ENCODE measurements at places on chromosomes 12 and 14.

- no peak for DNase-seq
Measured at GRCh38 chr14:21534576-21534975, 8.4 kb upstream of the SALL2 start.

DNA sequence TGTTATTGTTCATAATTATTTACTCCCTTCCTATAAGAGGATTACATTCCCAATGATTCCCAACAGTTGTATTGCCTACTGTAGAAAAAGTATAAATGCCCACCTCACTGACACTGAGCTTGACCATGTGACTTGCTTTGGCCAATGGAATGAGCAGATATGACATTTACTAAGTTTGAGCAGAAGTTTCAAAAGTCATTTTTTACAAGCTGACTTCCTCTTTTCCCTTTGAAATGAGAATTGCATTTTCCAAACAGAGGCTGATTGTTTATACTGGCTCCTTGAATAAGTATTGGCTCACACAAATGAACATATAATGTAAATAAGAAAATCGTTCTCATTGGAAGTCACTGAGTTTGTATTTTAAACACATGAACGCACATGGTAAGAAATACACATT, 116.4 kb upstream of the LRFN5 start:
- DNase-seq, result no peak

- DNase-seq, result no peak
Measured at GRCh38 chr14:101755591-101756324, 5.8 kb upstream of the PPP2R5C start.

- DNase-seq, result no peak
Measured at GRCh38 chr12:50901685-50902113, 50.6 kb upstream of the HIGD1C start.

- DNase-seq, result no peak
Measured at GRCh38 chr12:109302358-109302757, 6.7 kb downstream of the FOXN4 start.

- DNase-seq, result peak; percentile 38
Measured at GRCh38 chr12:5171701-5172100, 128.0 kb downstream of the KCNA5 start.

- no peak for DNase-seq
Measured at GRCh38 chr14:86847140-86847539, 1145.8 kb downstream of the GALC start.

- DNase-seq, result no peak
Measured at GRCh38 chr14:100124551-100125088, 34.8 kb downstream of the DEGS2 start.

GRCh38 chr14:76701981-76702380, 59.3 kb upstream of the VASH1 start:
- no peak for DNase-seq

Measured in muscle of arm (tissue), 14 donors.